ENCODE measurements at places on chromosomes 3 and 15.

DNA sequence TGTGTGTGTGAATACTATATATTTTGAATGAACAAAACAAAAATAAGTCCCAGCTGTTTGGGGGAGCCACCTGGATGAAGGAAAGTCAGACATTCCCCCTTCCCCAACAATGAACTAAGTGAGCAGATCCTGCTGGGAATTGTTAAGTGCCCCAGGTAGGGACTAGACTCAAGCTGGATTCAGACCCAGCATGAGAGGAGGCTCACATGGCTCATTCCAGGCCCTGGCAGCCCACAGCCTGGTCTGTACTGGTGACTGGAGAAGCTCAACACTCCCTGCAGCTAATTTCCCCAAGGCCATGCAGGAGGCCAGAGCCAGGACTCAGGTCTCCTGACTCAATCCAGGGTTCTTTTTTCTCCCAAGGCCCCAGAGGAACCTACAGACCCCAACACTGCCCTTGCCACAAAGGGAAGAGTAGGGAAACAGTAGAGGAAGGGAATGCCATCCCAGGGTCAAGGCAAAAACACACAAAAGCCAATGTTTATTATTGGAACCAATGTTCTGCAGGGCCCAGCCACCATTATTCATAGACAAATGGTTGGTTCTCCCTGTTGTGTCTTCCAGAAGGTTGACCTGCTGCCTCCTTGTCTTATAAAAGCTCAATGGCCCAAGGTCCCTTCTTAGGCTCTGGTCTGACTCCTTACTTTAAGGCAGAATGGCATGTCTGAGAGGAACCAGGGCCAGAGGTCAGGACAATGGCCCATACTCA, 9.5 kb downstream of the IGDCC4 start:
- no peak for DNase-seq

GRCh38 chr3:127629467-127630403, 750 bp downstream of the PODXL2 start:
- DNase-seq: peak; percentile 37

DNA sequence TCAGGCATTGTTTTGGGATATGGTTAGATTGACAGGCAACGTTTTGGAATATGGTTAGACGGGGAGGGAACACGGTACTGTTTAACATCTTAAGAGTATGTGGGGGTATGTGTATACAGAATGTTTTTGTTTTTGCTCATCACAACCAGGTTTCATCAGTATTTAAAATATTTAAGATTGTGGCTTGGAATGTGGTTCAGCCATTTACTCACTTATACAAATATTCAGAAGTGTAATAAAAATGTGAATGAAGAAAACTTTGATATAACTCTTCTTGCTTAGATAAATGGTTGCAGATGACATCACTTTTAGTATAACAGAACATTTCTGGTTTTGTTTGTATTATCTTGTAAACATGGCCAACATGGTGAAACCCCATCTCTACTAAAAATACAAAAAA, 3.9 kb upstream of the PAK2 start:
- DNase-seq: no peak

DNA sequence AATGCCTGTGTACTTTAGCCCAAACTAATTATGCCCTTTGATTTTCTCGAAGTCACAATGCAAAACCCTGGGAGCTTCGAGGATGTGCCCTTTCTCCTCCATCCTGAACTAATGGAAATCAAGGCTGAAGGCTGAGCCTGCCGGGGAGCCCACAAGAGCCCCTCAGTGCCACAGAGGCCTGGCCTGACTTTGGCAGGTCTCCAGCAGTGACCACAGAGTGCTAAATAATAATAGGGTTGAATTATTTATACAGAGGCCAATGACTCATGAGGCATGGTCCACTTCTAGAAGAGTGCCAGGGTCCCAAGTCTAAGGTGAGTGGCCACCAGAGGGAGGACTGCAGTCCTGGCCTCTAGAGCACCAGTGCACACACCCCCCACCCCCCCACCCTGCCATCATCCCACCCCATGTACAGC, 19.1 kb upstream of the GLCE start:
- DNase-seq: no peak

GRCh38 chr15:78168608-78169007, 19.4 kb downstream of the IDH3A start:
- DNase-seq: no peak

GRCh38 chr3:173743516-173743915, 346.0 kb downstream of the NLGN1 start:
- no peak for DNase-seq

- DNase-seq: no peak
These were observed 4.2 kb downstream of the SPG21 start for GRCh38 chr15:64985366-64986033.

DNA sequence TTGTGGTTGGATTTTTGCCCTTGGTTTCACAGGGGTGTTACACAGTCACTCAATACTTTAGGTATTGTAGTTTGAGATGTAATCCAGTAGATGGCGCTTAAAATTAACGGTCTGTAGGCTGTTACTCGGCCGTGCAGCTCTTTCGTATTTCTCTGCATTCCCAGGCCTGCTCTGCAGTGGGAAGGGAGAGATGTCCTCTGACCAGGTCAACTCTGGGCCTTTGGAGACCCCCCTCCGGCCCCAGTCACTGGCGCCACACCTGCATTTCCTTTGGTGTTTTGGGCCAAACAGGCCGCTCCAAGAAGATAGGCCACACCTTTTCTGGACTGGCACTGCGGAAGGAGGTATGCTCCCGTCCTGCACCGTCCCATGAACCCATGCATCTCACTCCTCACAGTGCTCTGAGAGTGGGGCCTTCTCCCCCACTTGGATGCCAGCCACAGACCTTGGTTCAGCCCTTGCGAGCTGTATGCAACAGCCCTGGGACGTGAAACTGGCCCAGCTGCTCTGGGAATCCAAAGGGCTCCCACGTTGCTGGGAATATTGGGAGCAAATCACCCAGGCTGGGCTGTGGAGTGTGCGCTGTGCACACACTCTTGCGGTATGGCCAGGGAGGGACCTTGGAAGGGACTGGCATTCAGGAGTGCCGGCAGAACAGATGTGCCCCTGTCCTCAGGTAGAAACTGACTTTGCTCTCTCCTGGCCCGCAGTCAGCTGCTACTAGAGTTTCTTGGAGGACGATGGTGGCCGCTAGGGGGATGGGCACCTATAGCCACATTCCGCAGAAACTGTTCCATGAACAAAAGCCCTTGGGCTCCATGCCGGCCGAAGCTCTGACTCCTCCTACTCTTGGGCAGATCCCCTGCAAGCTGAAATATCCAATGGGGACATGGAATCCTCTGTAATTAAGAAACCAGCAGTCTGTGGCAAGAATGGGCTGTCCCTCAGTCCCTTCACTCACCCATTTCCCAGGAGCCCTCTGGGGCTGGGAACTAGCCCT, 410.5 kb upstream of the CADM2 start:
- peak; percentile 48 for DNase-seq

DNA sequence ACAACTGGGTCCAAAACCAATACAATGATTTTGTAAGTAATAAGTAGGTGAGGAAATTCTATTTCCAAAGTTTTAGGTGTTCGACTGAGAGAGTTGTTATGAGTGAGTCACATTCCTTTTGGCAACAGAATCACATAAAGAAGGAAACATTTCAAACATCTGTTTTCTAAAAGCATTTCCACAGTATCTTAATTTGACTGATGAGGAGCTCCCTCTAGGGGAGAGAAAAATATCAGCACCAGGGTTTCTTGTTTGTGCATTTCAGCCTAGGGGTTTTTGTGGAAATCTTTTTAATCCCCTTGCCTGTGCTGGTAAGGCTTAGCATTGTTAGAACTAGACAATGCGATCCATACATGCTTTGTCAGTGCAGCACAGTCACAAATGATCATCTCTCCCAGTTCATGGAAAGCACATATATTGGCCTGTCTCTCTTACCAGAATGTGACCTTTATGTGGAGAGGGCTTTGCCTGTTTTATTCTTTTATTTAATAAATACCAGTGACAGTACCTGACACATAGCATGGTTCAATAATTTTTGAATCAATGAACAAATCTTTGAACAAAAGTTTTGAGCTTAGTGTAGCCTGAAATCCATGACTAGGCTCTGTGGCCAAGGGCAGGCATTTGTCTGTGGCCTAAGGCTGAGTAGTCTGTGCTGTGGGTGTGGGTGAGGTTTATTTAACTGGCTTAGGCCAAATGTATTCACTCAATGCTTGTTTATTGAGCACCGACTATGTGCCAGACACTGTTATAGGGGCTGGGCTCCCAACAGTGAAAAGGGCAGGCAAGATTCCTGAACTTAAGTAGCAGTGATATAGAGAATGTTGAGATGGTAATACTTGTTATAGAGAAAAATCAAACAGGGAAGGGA, 21.1 kb upstream of the IQCF6 start:
- peak; percentile 60 for DNase-seq

- DNase-seq: no peak
These were observed 691.1 kb downstream of the DIPK2A start for GRCh38 chr3:144662729-144663128.

- no peak for DNase-seq
These were observed 33.7 kb upstream of the MTHFS start for GRCh38 chr15:79930516-79930915.

- no peak for DNase-seq
These were observed 88.2 kb downstream of the CPN2 start for GRCh38 chr3:194262925-194263305.

DNA sequence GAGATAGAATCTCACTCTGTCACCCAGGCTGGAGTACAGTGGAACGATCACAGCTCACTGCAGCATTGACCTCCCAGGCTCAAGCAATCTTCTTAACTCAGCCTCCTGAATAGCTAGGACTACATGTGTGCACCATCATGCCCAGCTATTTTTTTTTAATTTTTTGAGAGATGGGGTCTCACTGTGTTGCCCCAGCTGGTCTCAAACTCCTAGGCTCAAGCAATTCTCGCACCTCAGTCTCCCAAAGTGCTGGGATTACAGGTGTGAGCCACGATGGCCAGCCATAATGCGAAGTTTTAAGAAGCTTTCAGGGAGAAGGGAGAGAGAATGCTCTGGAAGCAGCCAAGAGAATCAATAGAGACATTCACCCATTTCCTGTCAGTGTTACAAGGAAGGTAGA, 42.7 kb downstream of the PRKAR2A start:
- no peak for DNase-seq

DNA sequence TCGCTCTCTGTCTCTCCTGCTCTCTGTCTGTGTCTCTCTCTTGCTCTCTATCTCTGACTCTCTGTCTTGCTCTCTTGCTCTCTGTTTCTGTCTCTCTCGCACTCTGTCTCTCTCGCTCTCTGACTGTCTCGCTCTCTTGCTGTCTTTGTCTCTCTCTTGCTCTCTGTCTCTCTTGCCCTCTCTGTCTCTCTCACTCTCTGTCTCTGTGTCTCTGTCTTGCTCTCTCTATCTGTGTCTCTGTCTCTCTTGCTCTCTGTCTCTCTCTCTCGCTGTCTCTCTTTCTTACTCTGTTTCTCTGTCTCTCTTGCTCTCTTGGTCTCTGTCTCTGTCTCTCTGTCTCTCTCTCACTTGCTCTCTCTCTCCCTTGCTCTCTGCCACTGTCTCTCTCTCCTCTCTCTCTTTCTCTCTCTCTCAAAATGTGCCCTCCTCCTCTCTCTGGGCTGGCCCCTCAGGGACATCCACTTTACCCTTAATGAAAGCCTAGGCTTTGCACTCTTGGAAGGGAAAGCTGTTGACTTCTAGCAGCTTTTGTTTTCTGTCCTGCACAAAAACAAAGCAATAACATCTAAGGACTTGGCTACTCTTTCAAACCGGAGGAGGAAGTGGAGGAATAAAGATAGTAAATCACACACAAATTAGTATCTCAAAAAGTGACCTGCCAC, 73.9 kb upstream of the NR2E3 start:
- DNase-seq: no peak

DNA sequence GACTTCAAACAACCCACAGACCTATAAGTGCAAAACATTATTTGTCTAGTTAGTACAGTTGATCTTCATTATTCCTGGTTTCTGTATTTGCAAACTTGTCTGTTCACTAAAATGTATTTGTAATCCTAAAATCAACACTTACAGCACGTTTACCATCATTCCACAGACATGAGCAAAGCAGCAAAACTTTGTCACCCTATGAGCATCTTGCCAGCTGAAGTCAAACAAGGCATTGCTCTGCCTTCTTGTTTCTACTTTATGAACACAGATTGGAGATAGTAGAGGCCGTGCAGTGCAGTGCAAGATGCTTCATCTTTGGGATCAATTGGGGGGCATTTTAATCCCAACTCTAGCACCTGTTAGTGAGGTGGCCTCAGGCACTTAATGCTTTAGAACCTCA, 202.1 kb downstream of the NLGN1 start:
- DNase-seq: no peak

- DNase-seq: no peak
These were observed 312.3 kb downstream of the SV2B start for GRCh38 chr15:91412138-91412928.

GRCh38 chr15:89877083-89877425, 16.7 kb downstream of the AP3S2 start:
- no peak for DNase-seq

GRCh38 chr3:188106006-188106405, 48.0 kb upstream of the LPP start:
- DNase-seq: no peak

GRCh38 chr15:60583946-60584345, 105.0 kb upstream of the ICE2 start:
- no peak for DNase-seq

GRCh38 chr15:78018445-78018844, 59.1 kb downstream of the TBC1D2B start:
- no peak for DNase-seq

- DNase-seq: no peak
These were observed 94.6 kb upstream of the LPP start for GRCh38 chr3:188059351-188059750.

GRCh38 chr15:49934487-49934886, 184.5 kb downstream of the ATP8B4 start:
- no peak for DNase-seq

DNA sequence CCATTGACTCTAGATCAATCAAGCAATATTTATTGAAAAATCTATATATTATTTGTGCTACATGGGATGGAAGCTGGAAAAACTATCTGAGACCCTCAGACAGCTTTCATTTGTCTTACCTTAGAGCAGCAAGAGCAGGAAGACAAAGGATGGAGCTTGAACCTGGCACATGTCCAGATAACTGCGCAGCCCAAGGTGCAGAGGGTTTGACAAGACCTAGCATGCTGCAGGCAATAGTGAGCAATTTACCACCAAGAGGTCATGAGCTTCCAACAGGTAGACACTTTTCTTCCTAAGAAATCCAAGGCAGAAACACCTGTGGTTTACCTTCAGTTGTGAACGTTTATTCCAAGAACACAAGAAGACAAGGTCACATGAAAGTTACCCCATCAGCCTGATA, 214.7 kb upstream of the NECTIN3 start:
- no peak for DNase-seq

- no peak for DNase-seq
These were observed 9.2 kb upstream of the RFC4 start for GRCh38 chr3:186815435-186815834.

- no peak for DNase-seq
These were observed 63.1 kb downstream of the CDC25A start for GRCh38 chr3:48125013-48125705.

DNA sequence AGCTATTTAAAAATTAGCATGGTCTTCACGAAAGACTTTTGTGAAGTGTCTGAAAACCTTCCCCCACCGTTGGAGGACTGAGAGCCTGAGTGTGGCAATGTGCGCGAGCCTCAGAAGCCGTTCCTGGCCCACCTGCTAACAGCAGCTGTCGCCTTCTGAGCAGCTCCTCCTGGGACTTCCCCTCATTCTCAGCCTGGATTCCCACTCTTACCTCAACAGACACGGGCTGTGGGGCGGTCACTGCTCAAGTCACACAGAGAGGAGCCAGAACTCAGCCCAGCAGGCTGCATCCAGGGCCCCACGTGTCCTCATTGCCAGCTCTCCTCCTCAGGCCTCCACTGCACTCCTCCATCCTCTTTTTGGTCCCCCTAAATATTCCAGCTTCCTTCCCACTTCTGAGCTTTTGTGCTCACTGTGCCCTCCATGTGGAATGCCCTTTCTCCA, 7.8 kb downstream of the DNASE1L3 start:
- peak; percentile 50 for DNase-seq
